HepG2 (cell line): ENCODE measurements at places on chromosomes 3 and 15.

- no peak for DNase-seq
Observed at GRCh38 chr3:189978753-189979152, 141.9 kb downstream of the P3H2 start.

DNA sequence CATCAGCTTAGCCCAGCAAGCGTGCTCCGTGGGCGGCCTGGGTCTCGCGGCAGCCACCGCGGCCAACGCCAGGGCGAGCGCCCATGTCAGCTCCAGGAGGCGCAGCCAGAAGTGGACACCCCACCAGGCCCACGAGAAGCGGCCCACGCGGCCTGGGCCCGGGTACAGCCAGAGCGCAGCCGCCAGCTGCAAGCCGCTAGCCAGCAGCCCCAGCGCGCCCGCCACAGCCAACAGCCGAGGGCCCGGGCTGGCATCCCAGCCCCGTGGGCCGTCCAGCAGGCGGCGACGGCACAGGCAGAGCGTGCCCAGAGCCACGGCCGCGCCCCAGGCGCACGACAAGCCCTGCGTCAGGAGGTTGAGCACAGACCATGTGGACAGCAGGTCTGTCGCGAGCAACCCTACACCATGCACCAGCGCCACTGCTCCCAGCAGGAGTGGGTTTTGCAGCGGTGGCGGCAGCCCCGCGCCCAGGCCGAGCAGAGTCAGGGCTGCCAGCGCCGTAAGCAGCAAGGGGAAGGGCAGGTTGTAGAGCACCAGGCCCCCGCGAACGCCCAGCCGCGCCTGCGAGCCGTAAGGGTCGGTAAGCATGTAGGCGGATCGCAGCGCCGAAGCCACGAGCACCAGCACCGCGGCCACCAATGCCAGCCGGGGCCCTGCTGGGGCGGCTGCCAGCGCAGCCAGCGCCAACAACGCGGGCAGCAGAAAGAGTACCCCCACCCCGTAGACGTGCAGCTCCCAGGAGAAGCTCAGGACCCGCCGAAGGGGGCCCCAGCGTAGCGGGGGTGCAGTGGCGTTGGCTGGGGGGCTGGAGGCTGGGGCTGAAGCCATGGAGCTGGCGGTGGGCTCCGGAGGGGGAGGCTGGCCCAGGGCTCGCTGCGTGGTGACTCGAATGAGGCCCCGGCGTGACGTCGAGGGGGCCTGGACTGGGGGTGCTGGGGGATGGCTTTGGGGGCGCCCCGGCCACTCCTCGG is 4.9 kb downstream of the PRRT3 start:
- DNase-seq: peak; percentile 76

DNA sequence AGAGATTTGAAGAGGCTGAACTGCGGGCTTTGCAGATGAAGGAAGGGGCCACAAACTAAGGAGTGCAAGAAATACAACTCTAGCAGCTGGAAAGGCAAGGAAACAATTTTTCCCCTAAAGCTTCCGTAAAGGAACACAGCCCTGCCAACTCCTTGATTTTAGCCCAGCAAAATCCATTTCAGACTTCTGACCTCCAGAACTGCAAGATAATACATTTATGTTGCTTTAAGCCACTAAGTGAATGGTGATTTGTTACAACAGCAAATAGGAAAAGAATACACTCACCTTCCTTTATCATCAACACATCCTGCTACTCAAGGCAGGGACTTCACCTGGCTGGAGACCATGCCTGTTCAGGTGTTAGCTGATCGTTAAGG is 119.3 kb upstream of the NR2E3 start:
- no peak for DNase-seq

DNA sequence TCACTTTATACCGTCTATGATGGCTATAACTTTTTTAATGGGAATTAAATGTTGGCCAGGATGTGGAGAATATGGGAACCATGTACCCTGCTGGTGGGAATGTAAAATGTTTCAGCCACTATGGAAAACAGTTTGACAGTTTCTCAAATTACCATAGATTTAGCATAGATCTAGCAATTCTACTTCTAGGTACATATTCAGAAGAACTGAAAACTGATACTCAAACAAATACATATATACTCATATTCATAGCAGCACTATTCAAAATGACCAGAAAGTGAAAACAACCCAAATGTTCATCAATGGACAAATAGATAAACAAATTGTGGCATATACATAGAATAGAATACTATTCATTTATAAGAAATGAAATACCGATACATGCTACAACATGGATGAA is 539.4 kb downstream of the IGSF11 start:
- DNase-seq: no peak

DNA sequence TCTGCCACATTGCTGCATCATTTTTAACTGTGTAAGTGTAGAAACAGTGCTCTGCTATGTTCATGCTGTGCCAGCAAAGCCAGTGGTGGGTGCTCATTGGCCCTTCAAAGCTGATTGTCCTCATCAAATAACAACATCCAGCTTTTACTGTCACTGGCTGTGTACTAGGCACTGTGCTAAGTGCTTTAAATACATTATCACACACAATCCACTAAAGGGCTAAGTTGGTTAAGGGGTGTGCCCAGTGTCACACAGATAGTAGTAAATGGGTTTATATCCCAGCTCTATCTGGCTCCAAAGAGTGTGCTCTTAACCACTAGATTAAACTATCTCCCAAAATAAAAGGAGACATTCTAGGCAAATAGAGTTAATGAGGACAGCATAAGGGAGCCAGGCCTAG is 7.7 kb downstream of the TUBGCP4 start:
- no peak for DNase-seq

DNA sequence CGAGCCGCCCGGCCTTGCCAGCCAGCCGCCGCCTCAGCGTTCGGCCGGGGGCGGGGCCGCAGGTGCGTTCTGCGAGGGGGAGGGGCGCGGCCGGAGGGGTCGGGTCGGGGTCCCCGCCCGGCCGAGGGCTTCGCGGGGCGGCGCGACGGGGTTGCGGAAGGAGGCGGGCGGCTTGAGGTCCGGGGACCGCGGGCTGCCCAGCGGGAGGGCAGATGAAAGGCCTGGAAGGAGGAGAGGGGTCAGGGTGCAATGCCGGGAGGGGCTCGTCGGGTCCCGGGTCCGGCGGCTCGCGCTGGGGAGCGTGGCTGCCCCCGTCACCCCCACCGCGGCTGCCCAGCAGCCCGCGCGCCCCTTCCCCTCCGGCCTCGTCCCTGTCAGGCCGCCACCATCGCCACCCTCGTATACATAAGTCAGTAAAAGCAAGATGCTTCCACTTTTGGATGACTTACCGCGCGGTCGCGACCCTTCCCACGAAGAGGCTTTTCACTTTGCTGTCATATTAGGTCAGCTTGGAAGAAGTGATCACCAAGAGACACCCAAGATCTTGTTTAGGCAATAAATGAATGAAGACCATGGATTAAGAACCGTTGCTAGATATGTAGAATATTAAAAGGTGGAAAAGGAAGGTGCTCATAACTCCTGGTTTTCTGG is 620 bp upstream of the ANP32A start:
- DNase-seq: no peak

DNA sequence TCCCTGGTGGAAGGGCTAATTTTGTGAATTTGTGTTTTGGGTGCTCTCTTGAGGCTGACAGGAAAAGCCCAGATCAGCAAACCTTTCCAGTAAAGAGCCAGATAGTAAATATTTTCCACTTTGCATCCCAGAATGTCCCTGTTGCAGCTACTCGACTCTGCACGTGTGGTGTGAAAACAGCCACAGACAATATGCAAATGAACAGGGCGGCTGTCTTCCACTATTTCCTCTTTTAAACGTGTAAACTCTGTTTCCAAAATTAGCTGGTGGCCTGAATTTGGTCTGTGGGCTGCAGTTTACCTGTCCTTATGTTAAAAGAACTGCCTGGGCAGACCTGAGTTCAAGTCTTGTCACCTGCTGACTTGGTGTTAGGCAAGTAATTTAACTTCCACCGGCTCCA is 202.7 kb downstream of the EDEM1 start:
- no peak for DNase-seq

DNA sequence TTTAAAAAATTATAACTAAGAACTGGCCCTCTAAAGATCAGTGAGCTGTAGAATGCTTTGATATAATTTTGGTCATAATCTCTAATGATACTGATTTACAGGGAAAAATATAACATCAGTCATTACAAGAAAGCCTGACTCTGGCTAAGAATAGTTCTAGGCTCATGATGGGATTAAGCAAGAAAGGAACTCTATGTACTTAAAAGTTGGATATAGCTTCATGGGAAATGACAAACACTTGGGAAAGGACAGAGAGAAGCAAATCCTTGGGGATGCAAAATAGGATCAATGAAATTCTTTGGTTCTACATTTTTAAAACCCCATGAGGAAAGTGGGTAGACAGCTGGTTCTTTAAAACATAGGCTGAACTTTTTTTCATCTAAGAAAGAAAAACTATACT is 472.7 kb upstream of the NR2F2 start:
- no peak for DNase-seq

DNA sequence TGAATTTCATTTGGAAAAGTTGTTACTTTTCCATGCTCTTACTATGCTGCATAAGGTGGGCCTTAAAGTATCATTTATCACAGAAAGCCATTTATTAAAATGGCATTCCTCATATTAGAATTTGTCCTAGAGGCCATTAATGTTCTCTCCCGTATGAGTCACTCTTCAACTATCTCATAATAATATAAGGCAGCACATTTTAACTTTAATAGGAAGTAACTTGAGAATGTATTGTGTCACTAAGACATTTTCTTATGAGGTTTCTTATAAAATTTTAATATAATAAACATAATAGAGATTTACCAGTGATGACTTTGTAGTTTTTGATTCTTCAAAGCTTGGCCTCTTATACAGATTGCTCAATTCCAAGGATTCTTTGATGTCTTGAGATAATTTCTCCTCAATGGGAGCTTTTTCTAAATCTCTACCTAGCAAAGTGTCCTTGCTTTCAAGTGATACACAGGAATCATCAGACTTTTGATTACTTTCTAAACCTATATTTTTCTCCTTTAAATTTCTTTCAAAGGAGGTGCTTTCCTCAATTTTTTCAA is 74.7 kb downstream of the ZBBX start:
- no peak for DNase-seq

DNA sequence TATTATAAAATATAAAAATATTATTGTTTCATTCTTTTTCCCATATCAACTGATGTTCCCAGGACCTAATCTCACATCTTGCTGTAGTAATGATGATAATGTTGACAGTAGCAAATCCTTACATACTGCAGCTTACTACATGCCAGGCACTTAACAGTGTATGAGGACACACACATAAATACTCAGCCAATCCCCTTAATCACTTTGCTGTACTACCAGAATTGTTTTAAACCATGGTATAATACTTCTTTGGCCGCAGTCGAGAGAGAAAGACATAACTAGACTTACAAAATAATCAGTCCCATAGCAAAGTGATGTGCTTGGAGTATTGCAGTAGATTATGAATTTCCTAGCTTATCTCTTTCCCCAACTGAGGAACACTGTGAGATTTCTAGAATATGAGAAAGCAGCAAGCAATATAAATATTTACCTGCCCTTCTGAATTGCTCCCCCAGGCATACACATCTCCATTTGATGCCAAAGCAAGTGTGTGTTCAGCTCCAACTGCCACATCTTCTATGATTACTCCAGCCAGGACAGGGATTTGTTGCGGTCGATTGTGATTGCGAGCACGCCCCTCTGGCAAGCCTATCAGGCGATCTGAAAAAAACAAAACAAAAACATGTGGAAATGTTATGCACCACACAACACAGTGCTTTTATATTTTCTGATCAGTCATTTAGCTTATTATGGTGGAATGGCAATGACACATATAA is 33.0 kb downstream of the FBXL22 start:
- DNase-seq: no peak

DNA sequence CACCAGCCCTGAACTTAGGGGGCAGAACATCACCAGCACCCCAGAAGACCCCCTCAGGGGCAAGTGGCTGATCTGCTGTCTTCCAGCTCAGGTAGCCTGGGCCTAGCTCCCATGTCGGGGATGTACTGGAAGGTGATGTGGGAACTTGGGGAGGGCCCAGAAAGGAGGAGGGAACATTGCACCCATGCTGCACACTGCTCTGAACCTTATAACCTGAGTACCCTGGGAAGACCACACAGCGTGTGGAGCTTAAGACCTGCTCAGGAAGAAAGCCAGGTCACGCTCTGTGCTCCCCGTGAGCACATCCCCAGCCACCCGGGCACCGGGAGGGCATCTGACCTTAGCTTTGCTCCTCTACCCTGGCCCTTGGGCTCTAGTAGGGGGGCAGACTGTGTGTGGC is 159.4 kb downstream of the ATP10A start:
- DNase-seq: no peak

- peak; percentile 6 for DNase-seq
Observed at GRCh38 chr15:92391640-92392039, 2.0 kb upstream of the ST8SIA2 start.
